ENCODE measurements at places on chromosomes 11 and 22. TPM values are rescaled to one million over a fixed set of nuclear protein-coding genes. Genes with fewer than 3 reads are reported as not detected.
A peak's percentile ranks its signal among the peaks of the same experiment; 100 is the strongest.

DNA sequence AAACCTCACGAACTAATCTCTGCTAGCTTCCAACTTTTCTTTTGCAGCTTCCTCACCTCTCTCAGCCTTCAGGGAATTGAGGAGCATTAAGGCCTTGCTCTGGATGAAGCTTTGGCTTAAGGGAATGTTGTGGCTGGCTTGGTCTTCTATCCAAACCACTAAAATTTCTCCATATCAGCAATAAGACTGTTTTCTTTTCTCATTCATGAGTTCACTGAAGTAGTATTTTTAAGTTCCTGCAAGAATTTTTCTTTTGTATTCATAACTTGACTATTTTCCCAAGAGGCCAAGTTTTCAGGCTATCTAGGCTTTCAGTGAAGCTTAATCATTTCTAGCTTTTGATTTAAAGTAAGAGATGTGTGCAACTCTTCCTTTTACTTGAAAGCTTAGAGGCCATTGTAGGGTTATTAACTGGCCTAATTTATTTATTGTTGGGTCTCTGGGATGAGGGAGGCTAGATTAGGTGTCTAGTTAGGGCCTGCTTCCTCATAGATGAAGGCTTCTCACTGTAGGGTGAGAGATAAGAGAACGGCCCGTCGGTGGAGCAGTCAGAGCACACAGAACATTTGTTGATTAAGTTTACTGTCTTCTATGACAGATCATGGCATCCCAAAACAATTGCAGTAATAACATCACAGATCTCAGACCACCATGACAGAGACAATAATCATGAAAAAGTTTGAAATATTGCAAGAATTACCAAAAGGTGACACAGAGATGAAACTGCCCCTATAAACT lies 33.2 kb downstream of the CSF2RB start:
- DNase-seq, result no peak

GRCh38 chr11:85589373-85589772 lies 37.8 kb downstream of the DLG2 start:
- no peak for DNase-seq

DNA sequence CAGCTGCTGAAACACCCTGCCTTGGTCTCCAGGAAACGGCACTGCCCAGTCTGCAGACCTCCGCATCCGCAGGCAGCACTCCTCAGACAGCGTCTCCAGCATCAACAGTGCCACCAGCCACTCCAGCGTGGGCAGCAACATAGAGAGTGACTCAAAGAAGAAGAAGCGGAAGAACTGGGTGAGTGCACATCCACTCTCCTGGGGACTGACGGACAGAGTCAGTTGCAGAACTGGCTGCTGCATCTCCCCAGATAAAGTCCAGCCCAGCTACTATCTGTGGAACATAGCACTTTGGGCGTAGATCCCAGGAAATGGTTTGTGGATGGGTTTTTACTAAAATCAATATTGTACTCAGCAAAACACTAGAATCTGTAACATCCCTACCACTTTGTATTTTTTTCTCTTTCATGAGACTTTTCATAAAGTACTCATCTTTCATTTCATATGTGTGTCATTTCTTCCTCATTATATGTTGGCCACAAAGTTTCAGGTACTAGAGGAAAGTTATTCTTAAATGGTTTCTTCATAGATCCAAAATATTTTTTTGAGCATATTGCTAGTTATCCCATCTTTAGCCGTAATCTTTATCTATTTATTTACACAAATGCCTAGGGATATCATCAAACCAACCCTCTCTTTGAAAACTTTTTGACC lies 80.1 kb downstream of the DBX1 start:
- DNase-seq, result no peak

NCR3LG1 gene
- 2.7 TPM for total RNA-seq

DNA sequence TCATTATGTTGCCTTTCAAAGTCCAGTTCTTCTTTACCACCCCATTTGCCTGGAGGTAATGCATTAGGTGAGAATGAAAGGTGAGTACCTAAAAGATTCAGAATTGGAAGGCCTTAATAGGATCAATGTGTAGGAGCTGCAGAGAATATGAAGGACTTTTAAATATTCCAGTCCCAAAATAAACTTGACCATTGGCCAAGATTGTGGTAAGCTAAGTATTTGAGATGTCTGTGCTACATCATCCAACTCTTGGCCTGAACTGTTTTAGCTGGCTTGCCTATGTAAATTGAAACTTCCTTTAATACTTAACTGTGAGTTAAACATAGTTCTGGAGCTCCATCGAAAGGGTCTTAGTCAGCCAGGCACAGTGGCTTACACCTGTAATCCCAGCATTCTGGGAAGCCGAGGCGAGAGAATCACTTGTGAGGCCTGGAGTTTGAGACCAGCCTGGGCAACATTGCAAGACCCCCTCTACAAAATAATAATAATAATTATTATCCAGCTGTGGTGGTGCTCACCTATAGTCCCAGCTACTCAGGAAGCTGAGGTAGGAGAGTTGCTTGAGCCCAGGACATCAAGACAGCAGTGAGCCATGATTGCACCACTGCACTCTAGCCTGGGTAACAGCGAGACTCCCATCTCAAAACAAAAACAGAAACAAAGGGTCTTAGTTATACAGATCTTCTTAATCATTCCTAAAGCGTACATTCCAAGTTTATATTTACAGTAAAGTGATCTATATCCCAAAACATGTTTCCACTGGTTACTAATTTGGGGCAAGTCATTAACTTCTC lies 29.8 kb downstream of the MTMR3 start:
- DNase-seq, result no peak

- no peak for DNase-seq
Measured at GRCh38 chr22:32987081-32987631, 71.0 kb downstream of the SYN3 start.

DNA sequence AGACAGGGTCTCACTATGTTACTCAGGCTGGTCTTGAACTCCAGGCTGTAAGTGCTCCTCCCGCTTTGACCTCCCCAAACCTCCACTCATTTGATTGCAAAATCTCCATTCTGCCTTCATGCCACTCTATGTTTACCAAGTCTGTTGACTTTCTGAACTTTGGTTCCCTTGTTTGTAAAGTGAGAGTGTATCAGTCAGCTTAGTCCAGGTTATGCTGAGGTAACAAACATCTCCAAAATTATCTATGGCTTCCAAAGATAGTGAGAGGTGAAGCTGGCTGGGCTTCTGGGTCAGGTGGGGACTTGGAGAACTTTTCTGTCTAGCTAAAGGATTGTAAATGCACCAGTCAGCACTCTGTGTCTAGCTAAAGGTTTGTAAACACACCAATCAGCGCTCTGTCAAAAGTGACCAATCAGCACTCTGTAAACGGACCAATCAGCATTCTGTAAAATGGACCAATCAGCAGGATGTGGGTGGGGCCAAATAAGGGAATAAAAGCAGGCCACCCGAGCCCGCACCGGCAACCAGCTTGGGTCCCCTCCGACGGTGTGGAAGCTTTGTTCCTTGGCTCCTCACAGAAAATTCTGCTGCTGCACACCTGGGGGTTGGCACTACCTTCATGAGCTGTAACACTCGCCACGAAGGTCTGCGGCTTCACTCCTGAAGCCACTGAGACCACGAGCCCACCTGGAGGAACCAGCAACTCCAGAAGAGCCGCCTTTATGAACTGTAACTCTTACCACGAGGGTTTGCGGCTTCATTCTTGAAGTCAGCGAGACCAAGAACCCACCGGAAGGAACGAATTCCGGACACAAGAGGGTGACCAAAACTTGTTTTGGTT lies 109.3 kb downstream of the MIAT start:
- peak; percentile 49 for DNase-seq

- no peak for DNase-seq
Measured at GRCh38 chr11:130452176-130452575, 3.7 kb downstream of the ADAMTS15 start.

All from activated naive CD8-positive, alpha-beta T cell treated with anti-CD3 and anti-CD28 coated beads, Interleukin-2, amount 10 ng/mL, durations not matched to agents 7 days and 5 days (primary cell).